ENCODE measurements at places on chromosomes 3 and 15. TPM values are rescaled to one million over a fixed set of nuclear protein-coding genes. Genes with fewer than 3 reads are reported as not detected.
A peak's percentile ranks its signal among the peaks of the same experiment; 100 is the strongest.

- H3K4me3 ChIP-seq = no peak overlapping the region
- no peak for DNase-seq
- no peaks in the 10 kb centered on the region for H3K27me3 ChIP-seq
- no peaks in the 10 kb centered on the region for H3K36me3 ChIP-seq
- no peaks in the 10 kb centered on the region for H3K4me1 ChIP-seq
Measured at GRCh38 chr3:187430576-187430975, 62.4 kb downstream of the RTP4 start.

- no peaks in the 10 kb centered on the region for H3K36me3 ChIP-seq
- no peak overlapping the region for H3K4me3 ChIP-seq
- no peaks in the 10 kb centered on the region for H3K4me1 ChIP-seq
- H3K27me3 ChIP-seq = peaks cover 17% of the 10 kb centered on the region
- no peak overlapping the region for H3K27ac ChIP-seq
Measured at GRCh38 chr15:98444138-98444537, 204.2 kb upstream of the IGF1R start.

DNA sequence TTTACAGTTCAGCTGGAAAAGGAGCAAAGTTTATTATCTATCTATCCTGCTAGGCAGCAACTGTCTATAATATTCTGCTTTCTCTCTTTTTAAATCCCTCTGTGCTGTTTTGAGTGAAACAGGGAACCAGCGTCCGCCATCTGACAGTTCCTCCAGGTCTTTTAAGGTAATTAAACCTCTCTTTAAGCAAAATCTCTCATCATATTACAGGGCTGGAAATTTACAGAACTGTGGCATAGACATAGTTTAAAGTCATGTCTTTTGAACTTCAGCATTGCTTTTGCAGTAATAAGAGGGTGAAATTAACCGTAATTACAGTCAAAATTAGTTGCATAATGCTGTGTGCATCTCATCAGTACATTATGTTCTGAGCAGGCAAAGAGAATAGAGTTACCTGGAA, 263.4 kb upstream of the KCNMB2 start:
- DNase-seq = no peak
- H3K4me3 ChIP-seq = no peak overlapping the region
- no peak overlapping the region for H3K27ac ChIP-seq

DNA sequence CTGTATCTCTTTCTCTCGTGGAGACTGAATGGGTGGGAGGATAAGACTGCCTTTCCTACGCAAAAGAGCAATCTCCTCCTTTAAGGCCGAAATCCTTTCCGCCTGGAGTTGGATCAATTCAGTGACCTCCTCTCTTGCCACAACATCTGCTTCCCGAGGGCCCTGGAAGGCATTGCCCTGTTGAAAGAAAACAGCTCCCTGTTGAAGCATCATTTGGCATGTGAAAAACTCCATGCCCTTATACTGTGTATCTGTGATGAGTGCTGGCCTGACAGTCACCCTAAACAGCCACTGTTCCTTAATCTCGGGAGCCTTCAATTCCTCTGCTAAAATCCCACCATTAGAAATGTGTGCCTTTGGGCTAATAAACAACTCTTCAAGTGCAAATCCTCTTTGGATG, 80.2 kb downstream of the BOC start:
- no peak overlapping the region for H3K27ac ChIP-seq
- DNase-seq = no peak
- H3K36me3 ChIP-seq = no peaks in the 10 kb centered on the region
- H3K27me3 ChIP-seq = peaks cover 12% of the 10 kb centered on the region
- no peak overlapping the region for H3K4me3 ChIP-seq
- H3K4me1 ChIP-seq = peaks cover 5% of the 10 kb centered on the region

DNA sequence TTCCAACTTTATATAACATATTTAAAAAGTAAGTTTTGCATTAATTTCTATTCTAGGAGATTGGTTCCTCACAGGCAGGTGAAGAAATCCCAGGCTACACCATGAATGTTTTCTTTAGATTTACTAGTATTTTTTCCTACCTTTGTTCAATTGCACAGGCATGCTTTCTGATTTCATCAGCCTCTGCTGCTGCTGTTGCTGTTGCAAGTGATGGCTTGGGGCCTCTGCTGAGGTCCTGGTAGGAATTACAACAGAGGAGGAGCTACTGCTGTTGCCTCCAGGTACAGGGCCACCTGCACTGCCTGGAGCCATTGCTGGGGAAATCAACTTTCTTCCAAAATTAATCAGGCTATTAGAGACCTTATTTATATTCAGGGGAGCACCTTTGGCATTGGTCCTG, 353.3 kb downstream of the PLCL2 start:
- no peaks in the 10 kb centered on the region for H3K4me1 ChIP-seq
- no peaks in the 10 kb centered on the region for H3K36me3 ChIP-seq
- no peak overlapping the region for H3K27ac ChIP-seq

GRCh38 chr3:50155891-50156290, 767 bp downstream of the SEMA3F start:
- peaks cover 19% of the 10 kb centered on the region for H3K4me1 ChIP-seq
- H3K4me3 ChIP-seq = peak overlapping the region; percentile 45
- H3K27ac ChIP-seq = peak overlapping the region; percentile 2
- peaks cover 7% of the 10 kb centered on the region for H3K27me3 ChIP-seq
- DNase-seq = no peak
- 0 out of 2 replicates have a peak, but pooled peaks cover 4% of the 10 kb centered on the region for H3K36me3 ChIP-seq

DNA sequence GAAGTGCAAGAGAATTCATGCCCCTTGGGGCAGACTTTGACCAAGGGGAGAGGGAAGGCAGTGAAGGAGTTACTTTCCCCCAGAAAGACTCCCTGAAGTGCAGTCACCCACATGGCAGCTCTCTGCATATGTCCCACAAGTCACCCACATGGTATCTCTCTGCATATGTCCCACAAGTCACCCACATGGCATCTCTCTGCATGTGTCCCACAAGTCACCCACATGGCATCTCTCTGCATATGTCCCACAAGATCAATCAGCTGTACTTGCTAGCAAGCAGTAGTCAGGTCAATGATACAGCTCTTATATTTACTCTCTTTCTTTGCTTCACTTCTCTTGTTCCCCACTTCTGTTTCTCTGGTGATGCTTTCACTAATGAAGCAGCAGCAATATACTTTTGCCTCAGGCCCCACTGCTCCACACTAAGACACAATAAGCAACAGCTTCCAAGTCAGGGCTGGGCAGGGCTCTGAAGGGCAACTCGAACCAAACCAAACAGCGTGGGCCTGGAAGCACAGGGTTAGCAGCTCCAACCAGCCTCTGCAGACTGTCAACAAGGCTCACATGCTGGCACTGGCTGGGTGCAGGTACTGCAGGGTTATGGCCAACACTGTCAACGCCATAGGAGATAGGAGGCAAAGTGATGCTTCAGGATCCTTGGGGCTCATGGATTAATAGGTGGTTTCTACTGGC, 46.7 kb downstream of the THBS1 start:
- no peaks in the 10 kb centered on the region for H3K27me3 ChIP-seq
- DNase-seq = no peak
- H3K36me3 ChIP-seq = no peaks in the 10 kb centered on the region
- no peak overlapping the region for H3K4me3 ChIP-seq

- H3K27ac ChIP-seq = no peak overlapping the region
- no peaks in the 10 kb centered on the region for H3K36me3 ChIP-seq
- H3K4me3 ChIP-seq = no peak overlapping the region
- peaks cover 74% of the 10 kb centered on the region for H3K27me3 ChIP-seq
- peaks cover 1% of the 10 kb centered on the region for H3K4me1 ChIP-seq
Measured at GRCh38 chr15:78342021-78342420, 1.9 kb downstream of the CRABP1 start.

DNA sequence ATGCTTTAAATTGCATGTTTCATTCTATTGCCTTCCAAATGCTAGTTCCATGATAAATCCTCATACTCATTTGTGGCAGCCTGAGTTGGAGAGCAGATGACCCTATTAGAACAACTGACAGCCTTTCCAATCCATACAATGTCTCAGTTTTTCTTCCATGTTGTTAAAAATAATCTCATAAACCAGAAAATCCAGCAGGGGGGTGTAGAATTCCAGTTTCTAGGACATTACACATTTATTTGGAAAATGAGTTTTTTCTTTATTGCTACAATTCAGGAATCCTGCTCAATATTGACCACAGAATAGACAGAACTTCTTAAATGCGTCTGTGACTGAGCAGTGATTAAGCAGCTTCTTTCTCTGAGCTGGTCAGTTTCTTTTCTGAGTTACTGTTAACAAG, 174.2 kb upstream of the ATP10A start:
- no peak overlapping the region for H3K4me3 ChIP-seq
- peaks cover 2% of the 10 kb centered on the region for H3K27me3 ChIP-seq
- no peak for DNase-seq
- H3K36me3 ChIP-seq = no peaks in the 10 kb centered on the region

DNA sequence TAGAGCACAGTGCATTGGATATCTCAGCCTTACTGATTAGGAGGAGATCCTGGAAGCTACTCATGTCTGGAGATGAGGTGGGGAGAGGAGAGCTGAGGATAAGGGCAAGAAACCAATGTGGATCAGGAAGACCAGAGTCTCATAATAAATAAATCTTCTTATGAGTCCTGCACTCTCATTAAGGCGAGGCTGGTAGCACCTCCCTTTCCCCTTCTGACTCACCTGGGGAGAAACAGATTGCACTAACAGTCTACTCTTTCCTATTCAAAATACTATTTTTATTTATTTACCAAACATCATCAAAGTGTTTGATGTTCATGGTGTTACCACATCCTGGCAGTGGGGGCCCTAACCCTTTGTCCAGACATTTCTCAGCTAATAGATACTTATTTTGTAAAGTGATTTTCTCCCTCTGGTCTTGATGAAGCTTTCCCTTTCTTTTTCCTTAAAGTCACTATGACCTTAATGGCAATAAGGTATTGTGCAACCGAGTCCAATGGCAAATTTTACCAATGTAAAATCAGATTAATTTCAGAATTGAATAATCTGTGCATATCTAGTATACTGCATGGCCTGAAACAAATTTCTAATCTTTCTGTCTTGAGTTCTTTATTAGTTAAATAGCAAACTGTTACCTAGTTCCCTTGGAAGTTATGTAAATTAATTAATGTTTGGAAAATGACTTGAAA, 81.1 kb downstream of the IQCH start:
- H3K4me1 ChIP-seq = peaks cover 2% of the 10 kb centered on the region
- DNase-seq = no peak
- peaks cover 7% of the 10 kb centered on the region for H3K27me3 ChIP-seq

GRCh38 chr3:112397556-112397955, 64.6 kb downstream of the CD200 start:
- DNase-seq = no peak
- H3K27me3 ChIP-seq = no peaks in the 10 kb centered on the region
- no peak overlapping the region for H3K27ac ChIP-seq
- no peak overlapping the region for H3K4me3 ChIP-seq
- no peaks in the 10 kb centered on the region for H3K36me3 ChIP-seq
- peaks cover 11% of the 10 kb centered on the region for H3K4me1 ChIP-seq

GRCh38 chr3:126984391-126985131, 1.6 kb downstream of the PLXNA1 start:
- no peak for DNase-seq
- peaks cover 14% of the 10 kb centered on the region for H3K4me1 ChIP-seq
- no peaks in the 10 kb centered on the region for H3K27me3 ChIP-seq
- H3K36me3 ChIP-seq = peaks cover 12% of the 10 kb centered on the region
- H3K27ac ChIP-seq = peak overlapping the region; percentile 27
- H3K4me3 ChIP-seq = peak overlapping the region; percentile 67

DNA sequence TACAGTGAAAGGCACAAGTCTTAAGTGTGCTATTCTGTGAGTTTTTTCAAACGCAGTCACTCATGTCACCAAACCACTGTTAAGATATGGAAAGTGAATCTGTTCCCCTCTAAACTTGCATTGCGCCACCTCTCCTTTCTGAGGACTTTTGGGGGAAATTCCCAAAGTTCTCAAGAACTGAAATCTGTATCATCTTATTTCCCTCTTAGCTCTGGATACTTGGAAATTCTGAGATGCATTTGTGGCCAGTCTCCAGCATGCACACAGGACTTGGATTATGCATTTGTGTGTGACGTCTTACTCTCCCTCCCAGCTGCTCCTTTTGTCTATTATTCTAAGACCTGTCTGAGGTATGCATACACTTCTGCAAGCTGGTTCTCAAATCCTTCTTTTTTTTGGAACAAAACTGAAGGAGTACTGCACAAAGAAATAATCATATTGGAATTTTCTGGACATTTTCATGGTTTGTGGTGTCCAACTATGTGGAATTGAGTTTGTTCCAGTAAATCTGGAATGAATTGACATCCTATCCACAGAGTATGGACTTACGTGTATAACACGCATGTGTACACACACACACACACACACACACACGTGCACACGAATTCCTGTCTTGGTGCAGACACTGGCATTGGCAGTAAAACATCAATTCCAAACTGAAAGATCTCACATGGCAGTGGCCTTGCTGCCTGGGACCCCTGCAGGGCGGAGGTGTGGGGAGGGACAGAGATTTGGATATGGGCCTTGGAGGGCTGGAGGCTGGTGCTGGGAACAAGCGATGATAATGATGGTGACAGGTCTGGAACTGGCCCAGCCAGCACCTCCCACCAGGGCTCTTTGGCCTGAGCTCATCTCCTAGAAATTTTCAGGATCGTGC, 8.2 kb upstream of the LCTL start:
- no peak overlapping the region for H3K4me3 ChIP-seq
- H3K27me3 ChIP-seq = no peaks in the 10 kb centered on the region
- peaks cover 18% of the 10 kb centered on the region for H3K4me1 ChIP-seq
- peak overlapping the region; percentile 9 for H3K27ac ChIP-seq
- no peaks in the 10 kb centered on the region for H3K36me3 ChIP-seq

- H3K27ac ChIP-seq = no peak overlapping the region
- no peak overlapping the region for H3K4me3 ChIP-seq
- no peak for DNase-seq
Measured at GRCh38 chr3:66642019-66642418, 141.2 kb upstream of the LRIG1 start.

DNA sequence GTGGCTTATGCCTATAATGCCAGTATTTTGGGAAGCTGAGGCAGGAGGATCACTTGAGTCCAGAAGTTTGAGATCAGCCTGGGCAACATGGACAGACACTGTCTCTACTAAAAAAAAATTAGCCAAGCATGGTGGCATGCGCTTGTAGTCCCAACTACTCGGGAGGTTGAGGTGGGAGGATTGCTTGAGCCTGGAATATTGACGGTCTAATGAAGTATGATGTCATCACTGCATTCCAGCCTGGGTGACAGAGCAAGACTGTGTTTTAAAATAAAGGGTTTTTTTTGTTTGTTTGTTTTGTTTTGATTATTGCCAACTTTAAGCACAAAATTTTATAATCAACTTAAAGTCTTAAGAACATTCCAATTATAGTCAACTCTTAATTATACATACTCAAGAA, 6.8 kb downstream of the PLSCR1 start:
- H3K36me3 ChIP-seq = peaks cover 5% of the 10 kb centered on the region
- no peak overlapping the region for H3K4me3 ChIP-seq
- peaks cover 10% of the 10 kb centered on the region for H3K4me1 ChIP-seq

GRCh38 chr15:52652984-52653383, 26.2 kb downstream of the ATOSA start:
- H3K27ac ChIP-seq = no peak overlapping the region
- H3K4me3 ChIP-seq = no peak overlapping the region
- H3K27me3 ChIP-seq = no peaks in the 10 kb centered on the region
- peak; percentile 92 for DNase-seq
- H3K4me1 ChIP-seq = peaks cover 5% of the 10 kb centered on the region
- H3K36me3 ChIP-seq = no peaks in the 10 kb centered on the region

The LRTM1 gene
- not detected for total RNA-seq

The NR2E3 gene
- total RNA-seq = under 0.01 TPM

The KLF15 gene
- 0.18 TPM for total RNA-seq

The FXR1 gene
- 242 TPM for total RNA-seq

The COL7A1 gene
- total RNA-seq = 3.1 TPM

The TPRG1 gene
- not detected for total RNA-seq

The C3orf85 gene
- total RNA-seq = not detected

The CADM2 gene
- not detected for total RNA-seq

The NKIRAS1 gene
- total RNA-seq = 6.8 TPM

The GATM gene
- 0.28 TPM for total RNA-seq

The GOLGA8G gene
- not detected for total RNA-seq

The DUOXA2 gene
- not detected for total RNA-seq

The TM6SF1 gene
- 1.6 TPM for total RNA-seq

Data from IMR-90 (cell line).